ENCODE measurements at places on chromosomes 2 and 18.

DNA sequence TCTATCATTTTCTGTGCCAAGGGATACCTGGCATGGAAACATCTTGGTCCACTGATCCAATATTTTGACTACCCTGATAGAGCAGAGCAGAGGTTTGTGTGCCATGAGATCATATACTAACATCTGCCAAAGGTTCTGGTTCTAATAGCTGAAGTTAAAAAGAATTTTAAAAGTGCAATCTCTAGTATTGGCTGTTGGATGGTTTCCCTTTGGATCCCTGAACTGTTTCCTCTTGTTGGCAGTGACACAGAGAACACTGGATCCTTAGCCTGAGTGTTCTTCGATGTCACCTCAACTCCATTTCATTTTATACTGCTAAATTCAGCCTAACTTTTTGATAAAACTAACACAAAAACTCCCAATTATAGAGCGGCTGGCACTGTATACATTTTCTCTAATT lies 169.3 kb upstream of the FBXO11 start:
- no peak for DNase-seq

DNA sequence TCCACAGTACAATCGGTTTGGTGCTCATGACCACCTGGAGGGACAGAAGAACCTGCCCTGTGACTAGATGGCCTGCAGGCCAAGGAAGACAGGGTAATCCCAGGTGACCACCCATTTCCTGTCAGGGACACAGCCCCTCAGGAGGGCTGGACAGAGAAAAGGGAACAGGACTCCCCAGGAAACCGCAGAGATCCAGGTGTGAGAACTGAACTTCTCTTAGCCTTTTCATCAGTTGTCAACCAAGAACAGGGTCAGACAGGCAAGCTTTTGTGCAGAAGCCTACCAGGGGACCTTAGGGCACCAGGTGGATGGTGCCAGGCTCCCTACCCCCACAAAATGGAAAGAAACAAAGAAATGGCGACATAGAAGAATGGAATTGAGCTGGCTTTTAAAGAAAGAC lies 132.3 kb downstream of the HDAC4 start:
- no peak for DNase-seq

DNA sequence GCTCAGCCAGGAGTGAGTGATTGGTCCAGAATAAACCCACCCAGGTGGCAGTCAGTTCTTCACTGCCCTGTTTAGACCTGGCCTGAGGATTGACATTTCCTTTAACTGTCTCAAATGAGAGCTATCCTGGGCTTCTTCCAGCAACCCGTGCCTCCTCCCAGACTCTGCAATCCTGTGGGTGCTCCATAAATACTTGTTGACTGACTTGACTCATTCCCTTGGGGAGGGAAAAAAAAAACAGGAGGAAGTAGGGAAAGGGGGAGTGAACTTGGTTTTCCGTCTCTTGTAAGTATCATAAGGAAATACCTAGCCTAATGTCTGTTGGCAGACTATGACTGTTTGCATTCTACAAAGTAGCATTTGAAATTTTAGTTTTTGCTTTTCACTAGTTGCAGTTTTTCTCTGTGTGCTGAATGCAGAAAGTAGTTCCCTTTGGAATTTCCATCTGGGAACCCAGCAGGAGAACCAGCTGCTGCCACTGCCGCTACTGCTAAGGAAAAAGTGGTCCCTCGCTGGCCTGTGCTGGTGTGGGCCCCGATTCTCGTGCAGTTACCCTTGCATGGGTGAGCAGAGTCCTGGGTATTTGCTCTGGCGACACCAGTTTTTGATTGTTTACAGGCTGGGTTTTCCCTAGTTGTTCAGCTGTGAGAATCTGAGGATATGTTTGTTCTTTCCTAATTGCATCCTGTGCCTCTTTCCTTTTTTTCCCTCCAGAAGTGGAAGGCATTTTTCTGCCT lies 78.8 kb downstream of the TGOLN2 start:
- DNase-seq, result no peak

GRCh38 chr18:7877609-7878008 lies 310.5 kb downstream of the PTPRM start:
- no peak for DNase-seq

DNA sequence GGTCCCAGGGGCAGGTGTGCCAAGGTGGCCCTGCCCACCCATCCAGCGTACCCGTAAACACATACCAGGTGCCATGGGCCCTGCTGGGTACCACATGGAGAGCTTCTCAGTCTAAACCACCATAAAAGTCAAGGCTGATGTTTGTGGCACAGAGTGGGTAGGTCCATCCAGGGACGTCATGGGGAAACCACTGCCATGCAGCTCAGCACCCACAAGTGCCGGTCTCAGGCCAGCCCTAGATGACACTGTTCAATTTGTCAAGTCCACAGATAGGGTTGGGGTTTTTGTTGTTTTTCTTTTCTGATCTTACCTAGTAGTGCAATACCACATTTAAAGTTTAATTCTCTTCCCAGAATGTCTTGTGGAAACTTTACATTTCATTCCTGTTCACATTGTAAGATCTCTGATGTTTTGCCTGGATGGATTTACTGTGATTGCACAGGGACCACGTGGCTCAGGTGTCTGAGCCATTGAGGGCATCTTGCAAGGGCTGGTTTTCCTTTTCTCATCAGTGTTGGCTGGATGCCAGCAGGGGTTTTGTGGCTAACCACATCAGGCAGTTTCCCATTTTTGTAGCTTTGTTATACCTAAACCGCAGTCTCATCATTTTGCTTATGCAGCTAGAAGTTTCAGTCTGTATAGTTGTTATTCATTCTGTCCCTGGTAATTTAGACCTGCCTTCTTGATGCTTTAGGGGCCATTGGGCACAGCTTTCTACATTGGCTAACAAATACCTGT lies 64.7 kb downstream of the STK25 start:
- DNase-seq, result peak; percentile 34

Measured in BE2C (cell line).